Cerebellar nuclear complex (tissue), 1 donor: ENCODE measurements at places on chromosomes 7 and 10.

DNA sequence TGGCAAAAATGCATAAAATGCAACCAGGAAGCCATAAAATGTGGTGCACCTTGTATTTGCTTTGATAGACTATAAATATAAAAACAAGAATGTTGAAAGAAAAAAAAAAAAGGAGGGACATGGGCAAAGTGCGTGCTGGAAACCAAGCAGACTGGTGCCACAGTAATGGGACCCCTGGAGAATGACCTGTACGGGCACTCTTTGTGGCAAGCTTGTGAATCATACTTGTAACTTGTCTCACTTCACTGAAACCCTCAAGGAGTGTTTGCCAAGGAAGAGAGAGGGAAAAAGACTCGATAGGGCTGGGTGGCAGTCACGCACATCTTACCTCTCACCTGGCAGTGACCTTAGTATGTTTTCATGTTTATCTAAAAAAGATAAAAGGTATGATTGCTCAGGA lies 1183.6 kb downstream of the GATA3 start:
- no peak for DNase-seq

DNA sequence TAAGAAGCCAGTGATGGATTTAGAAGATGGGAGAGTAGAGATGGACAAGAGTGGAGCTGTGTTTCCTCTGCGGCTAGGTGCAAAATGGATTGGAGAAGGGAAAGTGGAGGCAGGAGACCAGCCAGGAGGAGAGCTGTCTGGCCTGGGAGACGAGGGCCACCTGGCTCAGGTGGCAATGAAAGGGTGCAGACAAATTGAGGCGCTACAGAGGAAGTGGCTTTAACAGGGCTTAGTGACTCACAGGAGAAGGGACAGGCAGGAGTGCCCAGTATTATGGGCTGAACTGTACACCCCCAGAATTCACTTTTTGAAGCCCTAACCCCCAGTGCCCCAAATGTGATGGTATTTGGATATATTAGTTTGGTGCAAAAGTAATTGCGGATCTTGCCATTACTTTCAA lies 65.6 kb upstream of the DUSP5 start:
- no peak for DNase-seq

- DNase-seq, result no peak
Measured at GRCh38 chr7:22213081-22213480, 143.9 kb downstream of the RAPGEF5 start.

DNA sequence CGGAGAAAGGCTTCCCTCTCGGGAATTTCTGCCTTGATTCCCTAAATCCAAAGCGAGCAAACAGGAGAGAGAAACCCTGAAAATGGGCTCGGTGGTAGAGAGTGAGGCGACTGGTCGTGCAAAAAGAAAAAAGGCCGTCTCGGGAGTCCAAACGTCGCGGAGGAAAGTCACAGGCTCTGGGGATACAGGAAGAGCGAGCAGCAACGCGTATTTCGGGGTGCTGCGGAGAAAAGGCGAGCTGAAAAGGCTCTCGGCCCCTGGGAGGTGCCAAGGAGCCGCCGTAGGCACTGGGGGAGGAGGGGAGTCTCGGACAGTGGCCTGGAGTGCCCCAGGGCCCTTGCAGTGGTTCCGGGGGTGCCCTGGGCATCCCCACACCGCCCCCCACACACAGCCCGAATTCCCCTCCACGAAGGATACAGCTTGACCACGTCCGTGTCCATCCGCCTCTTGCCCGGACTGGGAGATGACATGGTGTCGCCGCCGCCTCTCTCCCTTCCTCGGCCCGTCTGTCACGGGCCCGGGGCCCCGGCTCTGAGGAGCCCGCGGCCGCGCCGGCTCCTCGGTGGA lies 591 bp downstream of the UBE2H start:
- no peak for DNase-seq

GRCh38 chr7:87624628-87625027 lies 3.6 kb upstream of the RUNDC3B start:
- DNase-seq, result no peak

- no peak for DNase-seq
Measured at GRCh38 chr10:128440513-128441160, 314.4 kb upstream of the MKI67 start.

GRCh38 chr7:1254281-1255079 lies 21.8 kb downstream of the UNCX start:
- DNase-seq, result no peak

DNA sequence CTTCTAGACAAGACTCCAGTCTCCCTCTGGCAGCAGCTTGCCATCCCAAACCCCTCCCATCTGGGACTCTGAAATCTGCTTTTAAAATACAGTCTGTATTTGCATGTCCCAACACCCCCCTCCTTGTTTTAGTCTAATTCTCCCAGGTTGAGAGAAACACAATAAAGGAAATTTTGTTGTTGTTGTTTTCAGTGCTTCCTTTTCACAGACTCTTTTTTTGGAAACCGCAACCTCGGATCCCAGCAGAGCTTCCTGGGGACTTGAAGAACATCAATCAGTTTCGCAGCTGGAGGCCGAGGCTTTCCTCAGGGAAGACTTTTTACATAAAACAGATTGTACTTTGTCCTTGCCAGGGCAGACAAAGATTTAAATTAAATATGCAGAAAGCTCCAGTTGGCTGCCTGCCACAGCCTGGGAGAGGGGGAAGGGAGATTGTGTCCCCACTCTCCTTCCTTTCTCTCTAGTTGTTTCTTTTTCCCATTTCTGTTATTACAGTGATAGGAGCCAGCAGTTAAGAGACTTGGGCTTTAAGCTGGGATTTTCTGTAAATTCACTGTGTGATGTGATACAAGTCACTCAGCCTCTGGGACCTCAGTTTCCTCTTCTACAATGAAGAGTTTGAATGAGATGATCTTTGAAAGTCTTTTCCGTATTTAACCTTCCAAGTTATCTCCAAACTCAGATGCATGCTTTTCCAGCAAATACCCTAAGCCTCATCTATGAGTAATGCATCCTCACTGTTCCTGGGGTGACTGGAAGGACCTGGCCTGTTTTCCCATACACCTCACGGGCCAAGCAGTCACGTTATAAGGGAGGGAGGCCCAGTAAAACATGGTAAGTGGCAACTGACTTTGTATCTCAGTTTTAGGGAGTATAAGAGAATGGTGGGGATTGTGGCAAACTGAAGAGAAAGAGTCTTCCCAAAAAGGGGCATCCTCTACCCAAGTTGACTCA lies 192.3 kb downstream of the REEP3 start:
- no peak for DNase-seq

DNA sequence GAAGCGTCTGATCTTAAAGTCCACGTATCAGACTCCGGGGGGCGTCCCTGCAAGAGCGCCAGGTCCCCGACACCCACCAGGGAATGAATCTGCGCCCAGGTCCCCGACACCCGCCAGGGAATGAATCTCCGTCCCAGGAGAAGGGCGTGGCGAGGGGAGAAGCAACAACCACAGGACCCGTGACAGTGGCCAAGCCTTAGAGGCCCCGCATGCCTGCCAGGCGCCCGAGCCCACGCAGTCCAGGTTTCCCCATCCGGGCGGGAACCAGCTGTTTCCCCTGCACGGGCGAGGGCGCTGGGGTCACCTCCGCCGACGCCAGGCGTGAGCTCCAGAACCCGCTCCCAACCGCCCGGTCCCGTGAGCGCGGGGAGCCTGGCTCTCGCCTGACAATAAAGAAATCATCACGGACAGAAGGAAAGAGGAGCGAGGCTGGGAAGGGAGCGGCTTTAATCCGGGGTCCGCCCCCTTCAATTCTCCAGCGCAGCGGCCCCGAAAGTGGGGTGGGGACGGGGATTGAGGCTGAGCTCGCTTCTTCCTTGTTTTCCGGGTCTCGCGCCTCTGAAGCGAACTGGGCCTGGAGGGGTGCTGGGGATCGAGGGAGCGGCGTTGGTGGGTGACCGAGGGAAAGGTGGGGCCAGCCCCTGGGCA lies 29.0 kb upstream of the BMS1 start:
- no peak for DNase-seq

GRCh38 chr7:954330-955238 lies at the start of gene ADAP1:
Gene ADAP1 (minus strand): TSS chr7:954680. CDS start chr7:954477, 203 bp downstream.
- DNase-seq, result no peak

- no peak for DNase-seq
Measured at GRCh38 chr7:2106924-2107323, 125.8 kb downstream of the MAD1L1 start.

DNA sequence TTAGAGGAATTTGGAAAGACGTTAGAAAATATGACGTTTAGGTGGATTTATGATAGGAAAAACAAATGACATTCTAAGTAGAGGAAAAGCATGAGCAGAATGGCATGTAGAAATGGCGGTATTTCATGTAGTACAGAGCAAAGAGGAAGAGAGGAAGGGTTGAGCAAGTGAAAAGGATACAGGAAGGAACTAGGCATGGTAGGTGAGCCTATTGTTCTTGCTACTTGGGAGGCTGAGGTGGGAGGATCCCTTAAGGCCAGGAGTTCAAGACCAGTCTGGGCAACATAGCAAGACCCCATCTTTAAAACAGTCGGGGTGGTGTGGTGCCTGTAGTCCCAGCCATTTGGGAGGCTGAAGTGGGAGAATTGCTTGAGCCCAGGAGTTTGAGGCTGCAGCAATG lies 1.2 kb downstream of the GTPBP10 start:
- no peak for DNase-seq

- DNase-seq, result no peak
Measured at GRCh38 chr7:95501261-95501832, 15.6 kb downstream of the ASB4 start.

DNA sequence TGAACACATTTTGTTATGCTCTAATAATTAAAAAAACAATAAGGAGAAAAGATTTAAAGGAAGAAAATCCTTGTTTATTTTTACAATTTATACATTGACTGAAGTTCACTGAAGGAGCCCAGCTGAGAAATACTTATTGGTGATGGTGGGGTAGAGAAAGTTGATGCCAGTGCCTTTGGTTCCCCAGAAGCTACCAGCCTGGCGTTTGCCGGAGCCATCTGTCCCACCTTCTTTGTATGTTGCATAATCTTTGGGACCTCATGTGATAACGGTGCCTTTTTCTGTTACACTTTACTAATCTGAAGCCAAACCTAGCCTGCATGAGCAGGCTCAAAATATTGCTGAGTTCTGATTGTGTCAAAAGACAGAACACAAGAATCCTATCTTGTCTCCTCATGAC lies 22.7 kb downstream of the ZNF365 start:
- DNase-seq, result no peak

DNA sequence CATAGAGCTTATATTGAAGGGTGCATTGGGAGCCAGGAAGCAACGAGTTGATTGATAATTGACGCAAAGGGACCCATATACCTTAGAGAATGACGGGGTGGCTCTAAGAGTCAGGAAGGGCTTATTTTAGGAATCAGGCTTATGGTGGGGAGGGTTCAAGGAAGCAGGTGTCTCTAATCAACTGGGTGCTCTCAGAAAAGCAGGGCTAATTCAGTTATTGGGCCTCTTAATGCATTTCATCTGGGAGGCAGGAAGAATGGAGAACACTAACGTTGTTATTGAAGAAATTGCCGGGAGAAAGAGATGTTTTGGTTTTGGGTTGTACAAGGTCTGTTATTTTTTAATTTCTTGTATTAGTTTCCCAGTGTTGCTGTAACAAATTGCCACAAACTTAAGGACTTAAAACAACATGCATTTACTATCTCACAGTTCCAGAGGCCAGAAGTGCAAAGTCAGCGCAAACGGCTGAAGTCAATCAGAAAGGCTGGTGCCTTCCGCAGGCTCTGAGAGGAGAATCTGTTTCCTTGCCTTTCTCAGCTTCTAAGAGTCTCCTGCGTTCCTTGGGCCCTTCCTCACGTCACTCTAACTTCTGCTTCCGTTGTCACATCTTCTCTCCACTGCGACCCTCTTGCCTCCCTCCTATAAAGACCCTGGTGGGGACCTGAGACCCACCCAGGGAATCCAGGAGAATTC lies 328.4 kb upstream of the C7orf33 start:
- no peak for DNase-seq

- DNase-seq, result no peak
Measured at GRCh38 chr7:130145424-130146100, 59.6 kb downstream of the TMEM209 start.

DNA sequence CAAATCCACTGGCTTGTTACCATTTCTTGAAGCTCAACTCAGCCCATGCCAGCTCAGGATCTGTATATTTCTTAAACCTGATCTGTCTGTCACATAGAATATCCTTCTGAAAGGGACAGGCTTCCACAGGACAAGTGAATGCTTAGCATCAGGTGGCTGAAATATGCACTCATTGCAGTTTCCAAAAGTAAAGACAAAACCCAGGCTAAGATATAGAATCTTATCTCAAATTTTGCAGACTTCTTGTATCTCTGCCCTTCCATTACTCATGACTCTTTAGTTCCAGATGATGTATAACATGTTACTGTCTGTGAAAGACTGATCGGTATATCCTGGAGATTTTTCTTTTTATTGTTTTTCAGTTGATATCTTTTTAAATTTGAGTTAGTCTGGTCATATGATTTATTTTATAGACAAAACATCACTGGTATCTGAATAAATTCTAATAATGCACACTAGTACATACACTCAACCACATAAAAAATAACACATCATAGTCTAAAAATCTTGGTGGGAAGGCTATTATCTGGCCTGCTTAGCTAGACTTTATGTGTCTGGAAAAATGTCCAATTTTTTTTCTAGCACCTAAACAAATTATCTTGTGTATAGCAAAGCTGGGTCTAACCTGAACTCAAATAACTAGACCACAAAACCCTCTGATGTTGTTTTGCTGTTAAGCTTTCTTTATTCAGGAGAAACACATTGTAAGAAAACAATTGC lies 182.6 kb downstream of the ADAM12 start:
- no peak for DNase-seq

DNA sequence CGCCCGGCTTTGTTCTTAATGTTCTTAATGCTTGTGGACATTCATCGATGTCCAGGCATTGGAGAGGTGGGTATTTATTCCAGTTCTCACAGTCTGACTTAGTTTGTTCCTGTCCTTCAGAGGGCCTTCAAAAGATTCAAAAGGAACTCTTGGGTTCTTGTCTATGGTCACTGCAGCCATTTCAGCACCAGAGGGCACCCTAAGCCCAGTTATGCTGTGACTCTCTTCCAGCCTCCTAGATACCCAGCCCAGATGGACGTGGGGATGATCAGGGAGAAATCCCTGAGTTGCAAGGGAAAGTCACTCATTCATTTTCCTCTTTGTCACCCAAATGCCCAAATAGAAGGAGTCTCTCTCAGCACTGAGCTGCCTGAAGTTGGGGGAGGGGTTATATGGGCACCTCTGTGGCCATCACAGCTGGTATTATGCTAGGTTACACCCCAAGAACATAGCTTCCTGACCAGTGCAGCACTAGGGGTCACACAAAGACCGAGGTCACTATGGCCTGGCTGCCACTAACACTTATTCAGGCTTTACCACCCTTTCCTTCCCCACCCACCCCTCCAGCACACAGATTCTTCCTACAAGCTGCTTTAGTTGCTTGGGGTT lies 26.5 kb upstream of the CCDC126 start:
- no peak for DNase-seq

DNA sequence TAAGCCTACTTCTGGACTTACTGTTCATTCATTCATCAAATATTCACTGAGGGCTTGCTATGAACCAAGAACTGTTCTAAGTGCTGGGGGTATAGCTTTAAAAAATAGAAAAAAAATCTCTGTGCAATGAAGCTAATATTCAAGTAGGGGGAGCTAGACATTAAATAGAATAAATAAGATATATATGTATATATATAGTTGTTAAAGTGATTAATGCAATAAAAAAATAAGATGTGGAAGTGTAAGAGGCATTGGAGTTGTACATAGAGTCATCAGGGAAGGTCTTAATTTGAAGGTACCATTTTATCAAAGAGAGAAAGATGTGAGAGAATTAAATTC lies 181.2 kb upstream of the AGR3 start:
- no peak for DNase-seq
